DMS 273 treated with DMSO at 0.1 percent for 48 hours (cell line): ENCODE measurements at places on chromosomes 13 and 19.

DNA sequence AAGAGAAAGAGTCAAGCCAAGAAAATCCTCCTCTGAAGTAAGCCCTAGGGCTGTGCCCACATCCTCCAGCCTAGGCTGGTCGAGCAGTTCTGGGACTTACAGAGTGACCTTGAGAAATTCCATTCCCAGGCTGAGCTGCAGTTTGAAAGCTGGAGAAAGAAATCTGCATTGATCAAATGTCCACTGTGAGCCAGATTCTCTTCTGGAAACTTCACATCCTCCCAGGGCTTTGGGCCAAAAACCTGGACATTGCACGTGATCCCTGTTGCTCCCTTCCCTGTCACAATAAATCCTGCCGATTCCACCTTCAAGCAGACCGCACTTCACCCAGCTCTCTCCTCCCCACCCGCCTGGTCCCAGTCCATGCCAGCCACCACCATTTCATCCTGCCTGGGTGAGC is 15.7 kb downstream of the TMEM143 start:
- DNase-seq, result no peak

GRCh38 chr19:2547721-2548120 is 71.8 kb downstream of the GADD45B start:
- no peak for DNase-seq

- peak; percentile 53 for DNase-seq
Measured at GRCh38 chr13:27857282-27857681, 62.5 kb upstream of the PDX1 start.

GRCh38 chr19:44512326-44513298 is 12.3 kb upstream of the ZNF180 start:
- DNase-seq, result no peak

DNA sequence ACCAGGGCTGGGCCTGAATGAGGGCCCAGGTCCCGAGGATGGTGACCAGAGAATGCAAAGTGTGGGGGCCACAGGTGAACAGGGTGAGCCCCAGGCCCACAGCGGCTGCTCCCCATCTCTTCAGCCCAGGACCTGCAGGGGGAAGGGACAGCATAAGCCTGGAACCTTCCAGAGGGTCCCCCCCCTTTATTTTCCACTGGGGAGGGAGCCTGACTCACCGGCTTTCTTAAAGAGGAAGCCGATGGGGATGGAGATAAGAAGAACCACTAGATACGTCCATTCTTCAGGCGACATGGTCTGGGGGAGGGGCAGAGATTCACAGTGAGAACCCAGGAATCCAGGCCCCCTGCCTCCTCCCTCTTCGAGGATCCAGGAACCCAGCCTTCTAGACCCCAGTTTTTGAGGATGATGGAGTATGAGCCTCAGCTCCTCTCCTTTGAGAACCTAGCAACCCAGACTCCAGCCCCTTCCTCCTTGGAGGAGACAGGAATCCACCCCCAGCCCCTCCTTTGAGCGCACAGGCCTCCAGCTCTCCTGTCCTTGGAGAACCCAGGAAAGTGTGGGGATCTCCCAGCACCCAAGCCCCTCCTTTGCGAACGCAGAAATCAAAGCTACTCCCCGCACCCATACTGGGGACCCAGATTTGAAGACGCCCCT is 1.0 kb downstream of the MBOAT7 start:
- no peak for DNase-seq

GRCh38 chr19:10768369-10768768 is 50.5 kb downstream of the DNM2 start:
- no peak for DNase-seq
